Activated CD4-positive, alpha-beta memory T cell treated with anti-CD3 and anti-CD28 coated beads for 36 hours (primary cell): ENCODE measurements at places on chromosomes 1 and 21. TPM values are rescaled to one million over a fixed set of nuclear protein-coding genes. Genes with fewer than 3 reads are reported as not detected.
A peak's percentile ranks its signal among the peaks of the same experiment; 100 is the strongest.

GRCh38 chr21:36166705-36167104 lies 10.1 kb downstream of the DOP1B start:
- peaks cover 15% of the 10 kb centered on the region for H3K36me3 ChIP-seq
- no peaks in the 10 kb centered on the region for H3K27me3 ChIP-seq
- H3K27ac ChIP-seq = no peak overlapping the region
- no peak overlapping the region for H3K4me3 ChIP-seq
- peaks cover 9% of the 10 kb centered on the region for H3K4me1 ChIP-seq
- no peak for DNase-seq

GRCh38 chr1:12475101-12475500 lies 142.9 kb downstream of the DHRS3 start:
- H3K27ac ChIP-seq = peak overlapping the region; percentile 82
- H3K36me3 ChIP-seq = peaks cover under 1% of the 10 kb centered on the region
- DNase-seq = no peak
- H3K4me1 ChIP-seq = peaks cover 92% of the 10 kb centered on the region
- H3K4me3 ChIP-seq = no peak overlapping the region
- H3K27me3 ChIP-seq = no peaks in the 10 kb centered on the region

CFHR4 gene
- not detected for total RNA-seq

SOX13 gene
- 5.8 TPM for total RNA-seq

FAM229A gene
- 3.6 TPM for total RNA-seq

GRCh38 chr1:19341201-19342061 lies 29.3 kb downstream of the SLC66A1 start:
- peak; percentile 86 for DNase-seq
- peak overlapping the region; percentile 0 for H3K27ac ChIP-seq
- H3K27me3 ChIP-seq = no peaks in the 10 kb centered on the region

GRCh38 chr1:231442735-231443134 lies 20.6 kb upstream of the EGLN1 start:
- H3K36me3 ChIP-seq = peaks cover 3% of the 10 kb centered on the region
- no peak overlapping the region for H3K4me3 ChIP-seq
- no peak for DNase-seq
- H3K27ac ChIP-seq = no peak overlapping the region
- no peaks in the 10 kb centered on the region for H3K4me1 ChIP-seq
